Activated CD8-positive, alpha-beta memory T cell treated with anti-CD3 and anti-CD28 coated beads for 4 hours (primary cell): ENCODE measurements at places on chromosomes 11 and 22.

DNA sequence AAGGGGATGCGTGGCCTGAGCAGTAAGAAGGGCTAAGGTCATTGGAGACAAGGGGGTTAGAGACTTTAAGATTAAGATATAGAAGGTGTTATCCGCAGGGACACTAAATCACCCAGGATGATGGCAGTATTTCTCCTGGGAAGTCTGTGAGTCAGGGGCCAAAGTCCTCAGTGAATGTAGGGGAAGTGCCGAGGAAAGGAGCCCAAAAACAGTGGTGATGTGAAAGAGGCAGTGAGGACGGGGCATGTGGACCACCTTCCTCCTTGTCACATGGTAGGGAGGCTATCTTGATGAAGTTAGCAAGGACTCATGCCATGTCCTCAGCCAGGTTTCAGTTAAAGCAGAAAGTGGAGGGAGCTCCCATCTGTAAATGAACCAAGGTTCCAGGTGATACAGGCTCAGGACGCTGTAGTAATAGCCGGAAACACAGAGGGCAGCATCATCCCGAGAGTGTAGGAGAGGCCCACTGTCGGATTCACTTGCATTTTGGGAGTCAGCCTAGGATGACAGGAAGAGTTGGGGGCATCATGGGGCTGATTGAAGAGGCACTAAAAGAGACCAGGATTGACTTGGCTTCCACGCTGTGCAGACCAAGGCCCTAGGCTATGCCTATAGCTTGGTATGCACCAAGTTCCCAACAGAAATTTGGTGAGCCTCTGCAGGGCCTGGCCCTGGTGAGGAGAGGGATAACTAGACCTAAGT is 33.5 kb downstream of the WEE1 start:
- no peak for DNase-seq

- no peak for DNase-seq
These were observed 34.5 kb upstream of the ANO3 start for GRCh38 chr11:26297189-26297975.

DNA sequence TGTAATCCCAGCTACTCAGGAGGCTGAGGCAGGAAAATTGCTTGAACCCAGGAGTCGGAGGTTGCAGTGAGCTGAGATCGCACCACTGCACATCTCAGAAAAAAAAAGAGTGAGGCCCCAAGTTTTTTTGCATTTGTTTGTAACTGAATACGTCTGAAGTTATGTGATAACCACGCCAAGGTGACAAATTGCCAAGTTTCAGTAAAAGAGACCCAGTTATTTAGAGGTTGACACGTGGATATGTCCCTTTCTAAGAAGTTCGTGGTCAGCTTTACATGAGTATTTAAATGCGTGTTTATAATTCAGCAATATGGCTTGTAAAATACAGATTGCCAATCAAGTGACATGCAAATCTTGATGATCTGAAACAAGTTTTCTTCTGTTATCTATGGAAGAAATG is 8.0 kb downstream of the PPARA start:
- DNase-seq: no peak

DNA sequence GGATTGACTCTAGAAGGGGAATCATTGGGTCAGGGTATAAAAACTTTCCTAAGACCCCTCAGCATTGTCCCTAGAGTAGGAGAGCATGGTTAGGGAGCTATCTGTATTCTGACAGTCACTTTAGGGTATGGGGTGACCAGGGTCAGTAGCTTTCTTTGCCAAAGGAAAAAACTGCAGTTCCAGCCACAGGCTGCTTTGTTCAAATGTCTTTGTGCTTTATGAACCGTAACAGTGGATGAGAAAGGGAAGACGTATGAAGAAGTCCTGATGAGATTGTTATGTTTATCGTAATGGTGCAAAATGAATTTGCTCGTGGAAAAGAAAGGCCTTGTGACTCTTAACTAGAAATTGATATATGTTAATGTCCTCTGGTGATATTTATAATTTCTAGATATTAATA is 30.0 kb downstream of the CYB5R2 start:
- DNase-seq: no peak

GRCh38 chr11:65180877-65181568 is 705 bp upstream of the CAPN1 start:
- DNase-seq: no peak

- no peak for DNase-seq
These were observed 48.1 kb downstream of the CNTN5 start for GRCh38 chr11:99068832-99069231.

GRCh38 chr11:118819334-118820024 is 28.5 kb upstream of the DDX6 start:
- DNase-seq: no peak

DNA sequence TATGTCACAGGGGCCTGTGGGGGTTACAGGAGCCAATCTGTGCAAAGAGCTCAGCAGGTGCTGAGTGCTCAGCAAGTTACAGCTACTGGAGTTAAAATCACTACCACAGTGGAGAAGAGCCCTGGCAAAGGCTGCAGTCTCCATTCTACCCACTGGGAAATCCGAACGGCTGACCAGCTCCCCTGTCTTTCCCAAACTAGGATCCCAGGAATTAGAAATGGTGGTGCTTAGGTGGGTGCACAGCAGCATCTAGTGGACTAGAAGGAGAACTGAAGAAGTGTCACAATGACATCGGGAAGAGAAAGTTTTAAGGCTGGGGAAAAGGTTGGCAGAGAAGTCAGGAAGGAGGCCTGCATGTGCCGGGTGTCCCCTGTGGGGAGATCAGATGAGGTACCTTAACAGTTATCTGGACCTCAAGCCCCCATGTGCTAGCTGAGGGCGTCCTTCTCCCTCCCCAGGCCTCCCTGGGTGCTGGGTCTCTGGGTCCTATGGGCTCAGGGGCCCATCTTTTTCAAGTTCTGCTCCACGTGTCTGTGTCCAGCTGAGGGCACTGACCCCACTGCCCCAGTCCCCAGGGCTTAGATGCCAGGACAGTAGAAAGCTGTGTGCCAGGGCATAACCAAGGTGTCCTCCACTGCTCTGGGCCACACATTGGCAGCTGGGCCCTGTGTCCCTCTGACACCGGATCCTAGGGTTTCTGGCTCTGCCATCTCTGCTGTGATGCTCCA is 1.9 kb downstream of the PIWIL3 start:
- no peak for DNase-seq
